ENCODE measurements at places on chromosomes 7 and 10. TPM values are rescaled to one million over a fixed set of nuclear protein-coding genes. Genes with fewer than 3 reads are reported as not detected.

CUBN gene
- 0.06 TPM for total RNA-seq

C10orf71 gene
- not detected for total RNA-seq

TYW1B gene
- 2.8 TPM for total RNA-seq

EBLN1 gene
- total RNA-seq, result 0.21 TPM

PDZD7 gene
- 1.4 TPM for total RNA-seq

VPS26A gene
- total RNA-seq, result 50.1 TPM

ZNF853 gene
- total RNA-seq, result 1.8 TPM

FAM25C gene
- not detected for total RNA-seq

ABCB4 gene
- not detected for total RNA-seq

WAPL gene
- total RNA-seq, result 16.1 TPM

CARD11 gene
- total RNA-seq, result 1.8 TPM

POP7 gene
- 104 TPM for total RNA-seq

SFXN2 gene
- total RNA-seq, result 2.7 TPM

A1CF gene
- total RNA-seq, result not detected

NAMPT gene
- total RNA-seq, result 122 TPM

BHLHA15 gene
- 0.39 TPM for total RNA-seq

All from A549 treated with CORT108297 at 1 μM for 4 hours (cell line).